H1 (cell line): ENCODE measurements at places on chromosomes 7 and 10. TPM values are rescaled to one million over a fixed set of nuclear protein-coding genes. Genes with fewer than 3 reads are reported as not detected.

- H3K36me3 ChIP-seq, result no peaks in the 10 kb centered on the region
- H3K4me1 ChIP-seq, result no peaks in the 10 kb centered on the region; the same call in 1 of the 2 replicates
- H3K27me3 ChIP-seq, result no peaks in the 10 kb centered on the region
- DNase-seq, result peak; percentile 13
- no peak overlapping the region for H3K27ac ChIP-seq
These were observed 117.3 kb downstream of the FANK1 start for GRCh38 chr10:126013489-126014281.

GRCh38 chr7:50651271-50651989 is 86.2 kb upstream of the DDC start:
- no peak overlapping the region for H3K27ac ChIP-seq
- H3K4me3 ChIP-seq, result no peak overlapping the region
- H3K27me3 ChIP-seq, result no peaks in the 10 kb centered on the region
- peaks cover 2% of the 10 kb centered on the region; the same call in 1 of the 2 replicates for H3K36me3 ChIP-seq
- no peak for DNase-seq

The TMEM213 gene
- total RNA-seq, result 0.67 TPM in 1 of 2 replicates, not detected in the other

DNA sequence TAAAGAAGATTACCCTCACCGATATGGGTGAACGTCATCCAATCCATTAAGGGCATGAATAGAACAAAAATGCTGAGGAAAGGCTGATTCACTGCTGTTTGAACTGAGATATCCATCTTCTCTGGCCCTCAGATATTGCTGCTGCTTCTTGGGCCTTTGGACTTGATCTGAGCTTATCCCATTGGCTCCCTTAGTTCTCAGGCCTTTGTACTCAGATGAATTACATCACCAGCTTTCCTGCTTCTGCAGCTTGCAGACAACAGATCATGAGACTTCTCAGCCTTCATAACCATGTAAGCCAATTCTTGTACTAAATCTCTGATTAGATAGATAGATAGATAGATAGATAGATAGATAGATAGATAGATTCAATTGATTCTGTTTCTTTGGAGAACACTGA is 40.2 kb downstream of the CYCS start:
- no peaks in the 10 kb centered on the region for H3K36me3 ChIP-seq
- H3K27ac ChIP-seq, result no peak overlapping the region
- H3K27me3 ChIP-seq, result no peaks in the 10 kb centered on the region
- no peak overlapping the region for H3K4me3 ChIP-seq

DNA sequence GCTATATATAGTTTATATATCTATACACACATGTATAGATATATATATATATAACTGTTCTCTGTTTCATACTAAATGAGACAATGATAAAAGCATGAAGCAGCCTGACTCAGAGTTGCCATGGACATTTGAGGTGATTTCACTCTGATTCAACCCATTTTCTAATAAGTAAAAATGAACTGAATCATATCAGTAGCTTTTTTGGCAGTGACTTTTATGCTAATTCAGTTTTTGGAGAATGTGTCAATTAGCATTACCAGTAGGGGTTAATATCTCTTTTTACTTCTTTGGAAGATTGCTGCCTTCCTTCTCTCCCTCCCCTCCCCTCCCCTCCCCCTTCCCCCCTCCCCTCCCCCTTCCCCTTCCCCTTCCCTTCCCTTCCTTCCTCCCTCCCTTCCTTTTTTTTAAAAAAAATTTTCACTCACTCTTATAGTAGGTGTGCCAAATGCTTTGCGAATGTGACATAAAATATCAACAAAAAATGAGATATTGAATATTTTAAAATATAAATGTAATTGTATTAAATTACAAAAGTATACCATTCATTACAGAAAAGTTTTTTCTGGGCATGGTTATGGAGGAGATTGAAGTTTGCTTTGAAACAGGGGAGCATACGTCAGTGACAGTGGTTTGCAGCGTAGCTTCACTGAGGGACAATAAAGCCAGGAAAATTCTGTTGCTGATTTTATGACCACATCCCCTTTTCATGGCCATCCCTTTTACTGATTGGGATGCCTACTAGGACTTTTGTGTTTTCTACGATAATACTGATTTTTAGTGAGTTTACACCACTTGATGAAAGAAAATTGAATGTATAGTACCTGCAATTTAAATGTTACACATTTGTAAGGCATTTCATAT is 64.0 kb upstream of the KLF6 start:
- H3K27ac ChIP-seq, result no peak overlapping the region
- no peak overlapping the region for H3K4me3 ChIP-seq
- H3K4me1 ChIP-seq, result no peaks in the 10 kb centered on the region

DNA sequence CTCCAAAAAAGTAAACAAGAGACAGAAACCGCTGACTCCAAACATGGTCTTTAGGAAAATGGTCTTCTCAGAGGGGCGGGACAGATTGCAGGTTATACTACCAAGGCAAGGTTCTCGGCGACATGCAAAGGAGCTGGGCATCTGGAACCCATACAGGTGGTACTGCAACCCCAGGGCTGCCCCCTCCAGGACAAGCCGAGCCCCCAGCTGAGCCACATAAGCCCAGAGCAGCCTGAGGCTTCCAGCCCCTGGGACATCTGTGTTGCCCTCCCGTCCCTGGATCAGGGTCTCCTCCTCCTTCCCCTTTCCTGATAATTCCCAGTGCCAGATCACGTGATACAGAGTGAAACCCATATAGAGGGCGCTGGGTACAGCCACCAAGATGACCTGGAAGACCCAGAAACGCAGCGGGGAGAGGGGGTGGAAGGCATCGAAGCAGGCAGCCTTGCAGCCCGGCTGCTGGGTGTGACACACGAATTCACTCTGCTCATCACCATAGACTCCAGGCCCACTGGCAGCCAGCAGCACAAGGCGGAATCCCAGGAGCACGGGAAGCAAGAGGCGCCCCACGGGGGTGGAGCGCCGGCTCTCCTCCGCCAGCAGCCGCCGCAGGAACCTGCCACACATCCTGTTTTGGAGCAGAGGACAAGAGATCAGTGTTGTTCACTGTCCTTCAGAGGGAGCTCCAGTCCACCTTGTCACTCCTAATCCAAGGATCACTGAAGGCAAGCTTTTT is at the start of gene GJC3:
Gene GJC3, minus strand, starts transcription at position 627 of the 736 bp plus-strand sequence. Its CDS starts 0 bp downstream, at position 627.
- H3K4me1 ChIP-seq, result peaks cover 2% of the 10 kb centered on the region; the same call in 1 of the 2 replicates
- H3K27me3 ChIP-seq, result no peaks in the 10 kb centered on the region
- no peaks in the 10 kb centered on the region for H3K36me3 ChIP-seq
- DNase-seq, result no peak
- 0 out of 2 replicates have a peak within 1 kb of the TSS, but pooled peaks have one; percentile 16 for H3K27ac ChIP-seq
- H3K4me3 ChIP-seq, result peak within 1 kb of the TSS; percentile 22

DNA sequence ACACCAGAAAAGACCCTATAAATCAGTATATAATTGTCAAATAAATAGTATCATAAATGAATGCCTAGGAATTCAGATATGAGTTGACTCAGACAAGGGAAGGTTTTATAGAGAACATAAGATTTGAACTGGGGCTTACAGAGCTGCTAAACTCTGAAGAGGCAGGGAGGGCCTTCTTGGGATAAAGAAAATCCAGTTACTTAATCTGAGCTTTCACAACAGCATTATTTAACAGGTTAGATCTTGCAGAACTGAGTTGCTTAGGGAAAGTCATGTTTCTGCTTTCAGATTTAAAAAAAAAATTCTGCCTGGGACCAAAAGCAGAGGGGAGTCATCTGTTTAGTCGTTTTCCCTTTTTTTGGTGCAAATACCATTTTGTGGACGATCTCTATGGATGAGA is 594.8 kb upstream of the FZD8 start:
- no peaks in the 10 kb centered on the region for H3K27me3 ChIP-seq
- H3K36me3 ChIP-seq, result no peaks in the 10 kb centered on the region
- no peak overlapping the region for H3K27ac ChIP-seq

The ALOX5 gene
- total RNA-seq, result 1.2 and 1.6 TPM in 2 replicates

The CALML3 gene
- not detected in 2 replicates for total RNA-seq

DNA sequence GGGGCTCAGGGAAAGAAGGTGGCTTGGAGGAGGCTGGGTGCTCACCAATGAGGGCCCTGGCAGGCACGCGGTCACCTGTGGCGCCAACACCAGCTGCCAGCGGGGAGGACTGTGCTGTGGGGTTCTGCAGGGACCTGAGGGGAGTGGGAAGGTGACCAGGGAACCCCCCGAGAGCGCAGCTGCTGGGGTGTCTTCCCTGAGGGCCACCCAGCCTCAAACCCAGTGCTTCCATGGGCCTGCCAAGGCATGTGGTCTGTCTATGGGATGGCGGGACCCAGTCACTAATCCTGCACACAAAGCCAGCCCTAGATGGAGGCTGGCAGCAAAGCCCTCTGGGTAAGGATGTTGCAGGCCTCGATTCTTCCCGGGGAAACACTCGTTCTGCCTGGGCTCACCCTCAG is 117.1 kb downstream of the EBF3 start:
- no peak overlapping the region for H3K27ac ChIP-seq
- H3K4me3 ChIP-seq, result no peak overlapping the region
- no peaks in the 10 kb centered on the region for H3K4me1 ChIP-seq

DNA sequence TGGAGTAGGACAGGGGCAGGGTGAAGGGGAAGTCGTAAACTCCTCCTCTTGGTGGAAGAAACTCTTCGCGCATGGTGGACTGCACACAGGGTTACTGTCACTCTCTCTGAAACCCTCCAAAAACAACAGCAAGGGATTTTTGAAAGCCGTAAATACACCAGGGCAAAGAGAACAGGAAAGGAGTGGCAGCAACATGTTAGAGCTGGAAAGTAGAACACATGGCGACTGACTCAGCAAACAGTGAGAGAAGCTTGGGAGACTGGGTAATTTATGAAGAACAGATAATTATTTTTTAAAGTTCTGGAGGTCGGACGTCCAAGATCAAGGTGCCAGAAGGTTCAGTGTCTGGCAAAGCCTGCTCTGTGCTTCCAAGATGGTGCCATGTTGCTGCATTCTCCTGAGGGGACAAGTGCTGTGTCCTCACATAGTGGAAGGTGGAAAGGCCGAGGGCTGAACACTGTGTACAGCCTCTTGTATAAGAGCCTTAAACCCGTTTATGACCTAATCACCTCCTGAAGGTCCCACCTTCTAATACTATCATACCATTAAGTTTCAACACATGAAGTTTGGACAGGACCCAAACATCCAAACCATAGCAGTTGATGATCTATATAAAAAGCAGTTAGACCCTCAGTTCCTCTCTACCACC is 22.5 kb upstream of the C10orf53 start:
- no peak overlapping the region for H3K27ac ChIP-seq
- DNase-seq, result no peak
- no peaks in the 10 kb centered on the region for H3K36me3 ChIP-seq
- H3K4me1 ChIP-seq, result peaks cover 8% of the 10 kb centered on the region

GRCh38 chr10:17213646-17214349 is 12.3 kb upstream of the TRDMT1 start:
- H3K36me3 ChIP-seq, result no peaks in the 10 kb centered on the region
- no peak overlapping the region for H3K4me3 ChIP-seq
- DNase-seq, result no peak
- H3K27me3 ChIP-seq, result no peaks in the 10 kb centered on the region
- peaks cover 7% of the 10 kb centered on the region; the same call in 1 of the 2 replicates for H3K4me1 ChIP-seq

DNA sequence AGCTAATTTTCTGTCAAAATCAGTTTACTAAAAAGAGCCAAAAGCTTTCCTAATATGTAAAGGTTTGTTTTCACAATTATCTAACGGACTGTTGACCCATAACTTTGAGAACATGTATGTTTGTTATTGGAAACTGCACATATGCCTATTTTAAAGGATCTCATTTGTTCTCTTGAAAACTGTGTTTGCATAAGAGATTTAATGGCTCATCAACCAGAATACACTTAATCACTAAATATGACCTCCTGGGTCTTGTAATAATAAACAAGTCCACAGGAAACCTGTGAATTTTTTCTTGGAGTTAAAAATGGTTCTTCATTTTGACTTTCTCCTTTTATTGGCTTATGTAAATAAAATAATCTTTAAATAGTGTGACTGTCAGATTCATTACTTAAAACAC is 48.3 kb upstream of the STEAP1B start:
- H3K27ac ChIP-seq, result no peak overlapping the region
- no peak overlapping the region for H3K4me3 ChIP-seq
- no peaks in the 10 kb centered on the region for H3K36me3 ChIP-seq
- no peaks in the 10 kb centered on the region for H3K4me1 ChIP-seq
- DNase-seq, result no peak

The IQCE gene
- total RNA-seq, result 4.9 and 5.7 TPM in 2 replicates

DNA sequence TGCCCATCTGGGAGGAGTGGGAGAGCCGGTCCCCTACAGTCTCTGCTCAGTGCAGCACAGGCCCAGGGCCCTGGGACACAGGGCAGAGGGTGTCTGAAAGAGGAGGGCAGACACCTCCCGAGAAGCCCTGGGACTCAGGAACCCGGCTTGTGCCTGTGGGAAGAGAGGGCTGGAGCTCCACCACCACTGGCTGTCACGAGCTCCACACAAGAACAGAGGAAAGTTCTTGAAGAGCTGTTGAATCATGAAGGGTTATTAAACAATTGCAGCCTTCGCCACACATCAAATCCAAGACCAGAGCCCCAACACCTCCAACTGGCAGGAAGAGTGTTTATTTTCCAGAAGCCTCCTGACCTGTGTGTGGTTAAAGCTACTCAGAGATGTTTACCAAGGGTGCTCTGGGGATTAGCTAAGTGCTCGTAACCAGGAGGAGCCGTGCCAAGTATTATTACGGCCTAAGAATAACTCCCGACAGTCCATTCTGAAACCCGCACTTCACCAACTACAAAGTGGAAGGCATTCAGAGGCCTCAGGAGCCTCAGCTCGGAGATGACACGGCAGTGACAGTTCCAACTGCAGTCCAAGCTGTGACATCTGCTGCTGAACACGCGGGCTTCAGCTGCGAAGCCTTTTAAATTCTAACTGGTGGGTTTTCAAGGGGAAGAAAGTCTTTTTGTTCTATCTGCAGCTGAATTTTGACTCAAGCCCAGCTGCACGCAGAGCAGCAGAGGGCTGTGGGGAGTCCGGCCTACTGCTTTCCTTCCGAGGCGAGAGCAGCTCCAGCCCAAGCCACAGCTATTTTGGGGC is 75.1 kb downstream of the MAD1L1 start:
- DNase-seq, result no peak
- H3K27me3 ChIP-seq, result no peaks in the 10 kb centered on the region
- no peak overlapping the region for H3K4me3 ChIP-seq
- H3K36me3 ChIP-seq, result no peaks in the 10 kb centered on the region
- peaks cover 13% of the 10 kb centered on the region for H3K4me1 ChIP-seq
- no peak overlapping the region for H3K27ac ChIP-seq

The GPR37 gene
- total RNA-seq, result 15.5 and 17.4 TPM in 2 replicates

DNA sequence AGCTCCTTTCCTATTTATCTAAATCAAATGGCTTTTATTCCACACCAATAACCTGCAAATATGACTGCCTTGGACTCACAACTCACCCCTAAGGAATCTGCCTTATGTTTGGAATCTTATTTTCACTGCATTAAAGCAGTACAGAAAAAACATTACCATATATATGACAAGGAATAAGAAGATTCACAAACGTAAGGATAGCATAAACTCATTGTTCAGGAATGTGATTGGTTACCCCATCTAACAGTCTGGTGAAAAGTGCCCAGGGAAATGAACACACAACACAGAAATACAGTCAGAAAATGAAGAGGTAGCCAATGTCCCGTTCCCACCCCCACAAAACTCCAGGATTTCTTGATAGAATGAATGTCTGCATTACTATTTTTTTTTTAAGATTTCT is 2.0 kb downstream of the PPP3CB start:
- H3K27me3 ChIP-seq, result no peaks in the 10 kb centered on the region
- no peak for DNase-seq
- H3K4me3 ChIP-seq, result no peak overlapping the region
- H3K27ac ChIP-seq, result no peak overlapping the region

The HTRA1 gene
- 15.8 and 16.5 TPM in 2 replicates for total RNA-seq

The CUL1 gene
- total RNA-seq, result 76.1 and 77.3 TPM in 2 replicates
